ENCODE measurements at places on chromosomes 12 and 14.

- peak; percentile 81 for DNase-seq
Observed at GRCh38 chr14:67487937-67488893, at the start of gene TMEM229B. Gene TMEM229B, minus strand, starts transcription at chr14:67488721. Its CDS starts 14,798 bp downstream, at chr14:67473923.

- no peak for DNase-seq
Observed at GRCh38 chr12:31773867-31774266, 45.0 kb upstream of the AMN1 start.

- DNase-seq: no peak
Observed at GRCh38 chr14:31388687-31389413, 31.5 kb downstream of the HEATR5A start.

DNA sequence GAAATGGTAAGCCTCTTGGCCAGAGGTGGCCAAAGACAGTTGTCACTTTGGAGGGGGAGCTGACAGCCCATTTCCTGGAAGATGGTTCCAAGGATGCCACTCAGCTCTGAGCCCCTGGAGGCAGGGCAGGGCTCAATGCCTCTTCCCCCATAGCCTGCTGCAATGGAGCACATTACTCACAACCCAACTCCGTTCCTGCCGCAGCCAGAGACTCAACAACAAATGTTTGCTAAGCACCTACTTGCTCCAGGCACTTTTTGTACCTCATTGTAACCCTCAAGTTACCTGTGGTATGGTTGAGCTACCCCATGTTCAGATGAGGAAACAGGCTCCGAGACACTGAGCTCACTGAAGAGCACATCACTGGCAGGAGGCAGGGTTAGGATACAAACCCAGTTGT is 19.5 kb downstream of the IRF2BPL start:
- no peak for DNase-seq

GRCh38 chr12:3157581-3158323 is 80.6 kb downstream of the TSPAN9 start:
- no peak for DNase-seq

GRCh38 chr14:61471297-61472005 is 150.1 kb downstream of the PRKCH start:
- no peak for DNase-seq

DNA sequence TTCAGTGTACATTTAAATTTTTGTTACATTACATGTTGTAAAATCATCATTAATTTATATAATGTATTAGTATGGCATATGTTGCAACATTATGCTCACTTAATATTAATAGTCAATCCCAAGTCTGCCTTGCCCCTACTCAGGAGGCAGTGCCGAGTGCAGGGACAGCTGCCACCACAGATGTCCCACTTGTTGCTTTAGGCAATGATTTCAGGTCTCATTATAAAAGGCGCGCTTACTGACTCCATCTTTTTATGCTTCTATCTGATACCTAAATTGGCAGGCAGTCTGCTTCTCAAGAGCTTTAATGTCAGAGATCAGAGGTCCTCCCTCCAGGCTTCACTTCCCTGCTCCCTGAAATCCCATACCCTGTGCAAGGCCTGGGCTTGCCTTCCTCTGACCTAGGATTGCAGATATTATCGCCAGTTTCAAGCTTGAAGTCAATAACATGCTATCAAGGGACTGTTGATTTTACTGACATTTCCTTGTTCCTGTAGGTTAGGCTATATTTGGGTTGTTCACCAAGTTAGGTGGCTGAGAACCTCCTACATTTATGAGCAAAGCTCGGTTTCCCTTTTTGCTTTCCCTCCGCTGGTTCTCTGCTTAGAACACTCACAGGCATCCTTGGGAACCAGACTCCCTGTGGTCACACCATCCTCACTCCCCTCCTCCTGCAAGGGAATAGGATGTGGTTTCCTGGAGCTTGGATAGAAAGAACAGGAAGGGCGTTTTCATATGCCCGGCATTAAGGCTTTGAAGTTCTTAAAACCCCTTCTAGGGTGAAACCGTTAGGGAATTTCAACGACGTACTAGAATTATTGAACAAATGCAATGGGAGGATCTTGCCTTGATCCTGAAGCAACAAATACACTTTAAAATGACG is 208.4 kb upstream of the FKBP4 start:
- DNase-seq: no peak

DNA sequence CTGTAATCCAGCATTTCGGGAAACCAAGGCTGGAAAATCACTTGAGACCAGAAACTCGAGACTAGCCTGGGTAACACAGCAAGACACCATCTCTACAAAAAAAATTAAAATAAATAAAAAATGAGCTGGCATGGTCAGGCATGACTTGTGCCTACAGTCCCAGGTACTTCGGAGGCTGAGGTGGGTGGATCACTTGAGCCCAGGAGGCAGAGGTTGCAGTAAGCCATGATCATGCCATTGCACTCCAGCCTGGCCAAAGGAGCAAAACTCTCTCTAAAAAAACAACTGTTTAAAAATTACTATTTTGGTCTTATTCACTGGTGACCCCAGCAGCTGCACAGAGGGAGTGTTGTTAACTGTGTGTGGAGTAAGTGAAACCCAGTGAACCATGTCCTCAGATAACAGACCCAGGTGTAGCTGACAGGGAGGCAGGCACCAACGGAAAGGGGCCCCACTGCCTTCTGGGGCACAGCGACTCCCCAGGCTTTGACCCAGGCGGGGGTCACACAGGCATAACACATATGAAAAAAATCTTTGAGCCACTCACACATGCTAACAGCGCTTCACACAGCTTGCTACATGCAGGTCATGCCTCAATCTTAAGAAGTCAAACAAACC is 12.1 kb downstream of the DDX54 start:
- DNase-seq: no peak

GRCh38 chr14:95606266-95606665 is 71.4 kb downstream of the GLRX5 start:
- no peak for DNase-seq

- DNase-seq: no peak
Observed at GRCh38 chr12:84691266-84691665, 221.3 kb downstream of the SLC6A15 start.

GRCh38 chr14:73394317-73394716 is 64.0 kb downstream of the NUMB start:
- no peak for DNase-seq

- no peak for DNase-seq
Observed at GRCh38 chr12:99605-100004, 33.0 kb downstream of the IQSEC3 start.

- DNase-seq: no peak
Observed at GRCh38 chr12:26680727-26681455, 152.1 kb downstream of the ITPR2 start.

GRCh38 chr12:26331960-26332359 is 136.6 kb downstream of the SSPN start:
- DNase-seq: no peak

DNA sequence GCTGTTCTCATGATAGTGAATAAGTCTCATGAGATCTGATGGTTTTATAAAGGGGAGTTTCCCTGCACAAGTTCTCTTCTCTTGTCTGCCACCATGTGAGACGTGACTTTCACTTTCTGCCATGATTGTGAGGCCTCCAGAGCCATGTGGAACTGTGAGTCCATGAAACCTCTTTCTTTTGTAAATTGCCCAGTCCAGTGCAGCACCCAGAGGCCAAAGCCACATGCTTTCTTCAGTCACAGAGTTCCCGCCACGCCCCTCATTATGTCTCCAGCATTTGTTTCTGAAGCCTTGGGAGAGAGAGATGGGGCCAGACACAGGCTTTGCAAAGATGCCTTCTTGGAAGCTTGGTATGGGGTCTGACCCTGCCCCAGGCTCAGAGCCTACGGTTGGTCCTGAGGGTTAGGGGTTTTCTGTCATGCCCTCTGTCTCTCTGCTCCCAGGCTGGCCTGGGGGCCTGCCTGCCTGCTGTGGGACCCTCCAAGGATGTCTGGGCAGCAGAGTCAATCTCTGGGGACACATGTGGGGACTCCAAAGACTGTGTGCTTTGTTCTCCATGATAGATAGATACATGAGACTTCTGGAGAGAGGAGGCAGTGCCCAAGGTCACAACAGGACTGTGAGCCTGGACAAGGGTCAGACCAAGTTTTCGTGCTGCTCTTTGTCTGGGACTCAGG is 114.1 kb upstream of the PRMT8 start:
- no peak for DNase-seq

DNA sequence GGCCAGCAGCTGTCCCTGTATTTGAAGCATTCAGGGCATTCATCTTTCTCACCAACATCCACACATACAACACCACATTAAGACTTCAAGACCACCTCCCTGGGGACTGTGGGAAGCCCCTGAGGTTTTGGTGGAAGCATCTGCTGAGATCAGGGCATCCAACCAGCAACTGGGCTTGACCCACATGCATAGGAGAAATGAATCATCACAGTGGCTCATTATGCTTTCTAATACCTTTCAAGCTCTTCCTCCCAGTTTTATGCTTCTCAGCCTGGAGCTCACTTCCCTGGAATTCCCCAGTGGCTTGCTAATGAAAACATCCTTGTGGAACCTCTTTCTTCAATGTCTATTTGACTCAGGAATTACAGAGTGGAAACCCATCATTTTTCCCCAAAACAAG is 21.4 kb upstream of the CMKLR1 start:
- no peak for DNase-seq

DNA sequence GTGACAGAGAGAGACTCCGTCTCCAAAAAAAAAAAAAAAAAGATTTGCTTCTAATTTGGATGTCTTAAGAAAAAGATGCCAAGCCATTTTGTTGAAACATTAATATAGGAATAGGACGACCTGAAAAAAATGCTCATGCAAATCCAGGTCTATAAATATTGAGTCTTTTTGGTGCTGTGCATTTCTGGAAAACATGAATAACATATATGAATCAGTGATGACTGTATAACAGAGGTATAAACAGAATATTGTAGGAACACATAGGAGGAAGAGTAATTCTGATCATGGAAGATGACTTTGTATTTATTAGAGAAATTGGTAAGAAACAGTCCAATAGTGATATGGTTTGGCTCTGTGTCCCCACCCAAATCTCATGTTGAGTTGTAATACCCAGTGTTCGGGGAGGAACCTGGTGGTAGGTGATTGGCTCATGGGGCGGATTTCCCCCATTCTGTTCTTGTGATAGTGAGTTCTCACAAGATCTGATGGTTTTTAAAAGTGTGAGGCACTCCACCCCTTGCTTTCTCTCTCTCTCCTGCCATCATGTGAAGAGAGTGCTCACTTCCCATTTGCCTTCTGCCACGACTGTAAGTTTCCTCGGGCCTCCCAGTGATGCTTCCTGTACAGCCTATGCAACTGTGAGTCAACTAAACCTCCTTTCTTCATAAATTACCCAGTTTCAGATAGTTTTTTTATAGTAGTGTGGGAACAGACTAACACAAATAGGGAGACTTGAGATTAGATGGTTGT is 3.0 kb upstream of the SRSF5 start:
- DNase-seq: no peak

DNA sequence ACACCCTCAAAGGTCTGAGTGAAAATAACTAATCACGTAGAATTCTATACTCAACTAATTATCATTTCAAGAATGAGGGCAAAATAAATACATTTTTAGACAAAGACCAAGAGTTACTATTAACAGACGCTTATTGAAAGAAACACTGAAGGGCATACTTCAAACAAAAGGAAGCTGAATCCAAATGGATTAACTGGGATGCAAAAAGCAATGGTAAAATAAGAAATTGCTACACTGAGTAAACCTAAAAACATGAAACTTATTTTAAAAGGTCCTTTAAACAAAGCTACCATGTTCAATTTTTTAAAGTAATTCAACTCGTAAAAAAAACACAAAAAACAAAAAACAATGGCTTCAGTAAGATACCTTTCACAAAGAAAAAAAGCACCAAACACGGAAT is 28.2 kb downstream of the LRP6 start:
- DNase-seq: no peak

DNA sequence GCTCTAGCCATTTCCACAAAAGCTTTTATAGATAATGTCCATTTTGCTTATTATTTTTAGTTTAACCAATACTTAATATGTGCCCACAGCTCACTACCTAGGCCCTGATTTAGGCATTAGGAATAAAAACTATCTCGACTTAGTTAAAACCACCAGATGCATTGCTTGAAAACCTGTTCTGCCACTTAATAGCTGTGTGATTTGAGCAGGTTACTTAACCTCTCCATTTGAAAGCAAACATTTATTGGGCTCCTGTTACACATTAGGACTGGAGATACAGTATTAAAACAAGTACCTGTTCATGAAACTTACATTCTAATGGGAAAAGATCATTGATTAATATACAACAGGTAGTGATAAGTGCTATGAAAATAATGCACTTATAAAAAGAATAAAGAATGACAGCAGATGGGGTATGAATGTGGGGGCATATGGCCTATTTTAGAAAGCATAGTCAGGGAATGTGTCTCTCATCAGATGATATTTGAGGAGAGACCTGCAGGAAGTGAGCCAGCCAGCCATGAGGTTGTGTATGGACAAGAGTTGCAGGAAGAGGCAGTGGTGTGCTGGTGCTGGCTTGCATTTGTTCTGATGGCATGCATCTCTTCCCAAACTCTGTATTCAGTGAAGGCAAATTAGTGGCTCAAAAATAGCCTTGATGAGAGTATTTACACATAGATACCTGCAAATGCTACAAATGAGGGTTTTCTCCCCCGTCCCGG is 34.3 kb downstream of the NOPCHAP1 start:
- no peak for DNase-seq

- DNase-seq: no peak
Observed at GRCh38 chr14:103597623-103598377, 31.2 kb upstream of the KLC1 start.

DNA sequence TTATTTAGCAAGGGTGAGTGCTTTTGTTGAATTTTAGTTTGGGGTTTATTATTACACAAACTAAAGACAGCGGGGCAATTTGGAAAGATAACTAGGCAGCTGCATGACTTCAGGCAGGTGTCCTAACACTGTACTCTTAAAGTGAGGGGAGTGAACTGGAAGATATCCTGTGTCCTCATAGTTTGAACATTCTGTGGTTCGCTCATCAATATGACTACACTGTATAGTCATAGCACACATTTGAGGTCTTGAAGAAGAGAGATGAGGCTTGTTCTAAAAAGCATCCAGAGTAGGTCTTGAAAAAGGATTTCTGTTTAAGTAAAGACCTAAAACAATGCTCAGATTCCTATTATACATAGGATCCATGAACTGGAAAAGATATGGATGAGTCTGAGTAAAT is 1.7 kb upstream of the MAP3K9 start:
- DNase-seq: no peak

DNA sequence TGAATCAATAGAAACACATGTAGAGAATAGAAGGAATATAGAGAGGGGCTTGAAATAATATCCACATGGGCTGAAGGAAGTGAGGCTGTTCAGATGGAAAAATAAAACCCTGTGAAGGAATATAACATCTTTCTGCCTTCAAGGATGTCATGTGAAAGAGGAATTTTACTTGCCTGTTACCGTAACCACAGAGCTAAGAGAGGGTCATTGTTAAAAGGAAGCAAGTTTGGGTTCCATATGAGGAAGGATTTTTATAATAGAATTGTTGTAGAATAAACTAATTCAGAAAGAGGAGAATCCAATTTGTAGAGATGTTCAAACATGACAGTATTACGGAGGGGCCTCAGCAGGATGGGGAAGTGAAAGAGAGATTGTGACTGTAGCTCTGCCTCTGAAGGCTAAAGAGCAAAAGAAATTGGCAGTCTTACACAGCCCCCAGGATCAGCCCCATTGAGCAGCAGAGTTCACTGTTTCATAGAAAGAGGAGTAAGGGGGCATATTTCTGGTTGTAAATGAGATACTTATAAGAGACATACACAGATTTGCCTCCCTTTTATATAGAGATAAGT is 41.8 kb upstream of the PTPRR start:
- no peak for DNase-seq
